ENCODE measurements at places on chromosomes 1 and 21.
A peak's percentile ranks its signal among the peaks of the same experiment; 100 is the strongest.

DNA sequence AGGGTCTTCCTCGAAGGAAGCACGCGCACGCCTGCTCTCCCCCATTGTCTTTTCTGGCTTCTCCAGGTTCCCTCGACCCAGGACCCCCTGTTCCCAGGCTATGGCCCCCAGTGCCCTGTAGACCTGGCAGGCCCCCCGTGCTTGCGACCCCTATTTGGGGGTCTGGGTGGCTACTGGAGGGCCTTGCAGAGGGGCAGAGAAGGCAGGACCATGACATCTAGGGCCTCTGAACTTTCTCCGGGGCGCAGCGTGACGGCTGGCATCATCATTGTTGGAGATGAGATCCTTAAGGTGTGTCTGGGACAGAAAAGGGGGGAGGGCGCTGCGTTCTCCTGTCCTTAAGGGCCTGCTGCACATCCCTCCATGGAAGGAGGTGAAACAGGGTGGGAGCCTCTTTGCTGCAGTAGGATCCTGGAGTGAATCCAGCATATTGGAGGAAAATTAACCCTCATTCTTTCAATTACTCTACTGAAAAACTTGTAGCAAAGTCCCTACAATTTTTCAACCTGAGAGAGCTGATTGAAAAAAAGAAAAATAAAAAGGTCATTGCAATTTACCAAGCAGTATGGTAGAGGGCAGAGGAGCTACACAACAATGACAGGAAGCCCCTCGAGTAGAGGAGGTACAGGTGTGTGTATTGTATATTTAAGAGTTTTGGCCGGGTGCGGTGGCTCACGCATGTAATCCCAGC is 777 bp downstream of the FLAD1 start:
- no peak for DNase-seq

DNA sequence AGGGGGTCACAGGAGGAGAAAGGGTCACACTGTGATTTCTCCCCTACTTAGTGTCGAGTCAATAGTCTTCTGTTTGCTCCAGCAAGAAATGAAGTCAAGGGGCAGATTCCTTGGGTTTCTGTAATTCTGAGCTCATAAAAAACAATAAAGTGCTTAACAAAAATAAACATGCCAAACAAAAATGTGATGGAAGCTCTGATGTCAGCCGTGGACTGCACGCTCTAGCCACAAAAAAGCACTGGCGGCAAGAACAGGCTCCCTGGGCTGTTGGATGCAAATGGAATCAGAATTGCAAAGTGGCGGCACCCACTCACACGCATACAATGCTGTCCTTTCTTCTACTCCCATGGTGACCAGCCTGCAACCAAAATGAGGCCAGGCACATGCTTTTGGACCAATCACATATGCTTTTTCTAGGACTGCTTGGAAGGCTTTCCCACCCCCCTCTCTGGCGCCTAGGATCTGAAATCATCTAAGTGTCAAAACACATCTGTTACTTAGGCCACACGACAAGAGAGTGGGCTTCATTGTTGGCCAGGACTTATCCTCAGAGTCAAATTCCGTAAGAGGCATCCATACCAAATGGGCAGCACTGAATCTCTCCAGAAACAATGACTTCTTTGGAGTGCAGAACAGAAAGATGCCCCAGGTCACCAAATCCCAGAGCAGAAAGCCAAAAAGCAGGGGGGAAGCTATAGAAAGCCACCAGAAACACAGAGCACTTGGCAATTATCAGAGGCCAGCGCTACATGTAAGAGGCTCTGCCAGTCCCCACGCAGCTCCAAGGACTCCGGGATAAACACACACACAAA is 9.2 kb downstream of the C1orf198 start:
- no peak for DNase-seq

GRCh38 chr1:68174738-68175113 is 57.6 kb downstream of the WLS start:
- DNase-seq = no peak

GRCh38 chr1:117123274-117123673 is 1.7 kb upstream of the TRIM45 start:
- no peak for DNase-seq

- DNase-seq = no peak
These were observed 9.4 kb upstream of the NEK2 start for GRCh38 chr1:211684791-211685190.

DNA sequence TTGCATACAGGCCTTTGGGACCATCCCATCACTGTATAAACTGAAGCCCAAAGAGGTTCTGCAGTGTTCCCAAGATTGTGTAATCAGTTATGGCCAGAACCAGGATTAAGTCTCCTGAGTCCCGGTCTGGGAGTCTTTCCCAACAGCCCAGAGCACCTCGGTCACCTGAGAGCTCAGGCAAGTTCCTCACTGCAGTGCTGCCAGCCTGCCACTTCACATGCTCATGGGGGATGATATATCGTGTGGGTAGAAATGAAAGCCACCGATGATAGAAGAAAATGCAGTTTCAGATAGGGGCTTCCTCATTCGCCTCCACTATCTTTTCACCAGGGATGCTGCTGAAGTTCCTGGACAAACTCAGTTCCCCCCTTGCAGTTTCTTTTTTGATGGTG is 30.4 kb downstream of the FHAD1 start:
- DNase-seq = no peak

- DNase-seq = peak; percentile 54
These were observed 76.3 kb downstream of the ITPKB start for GRCh38 chr1:226662642-226663326.

- DNase-seq = no peak
These were observed 934.2 kb downstream of the TTLL7 start for GRCh38 chr1:83064589-83065242.

DNA sequence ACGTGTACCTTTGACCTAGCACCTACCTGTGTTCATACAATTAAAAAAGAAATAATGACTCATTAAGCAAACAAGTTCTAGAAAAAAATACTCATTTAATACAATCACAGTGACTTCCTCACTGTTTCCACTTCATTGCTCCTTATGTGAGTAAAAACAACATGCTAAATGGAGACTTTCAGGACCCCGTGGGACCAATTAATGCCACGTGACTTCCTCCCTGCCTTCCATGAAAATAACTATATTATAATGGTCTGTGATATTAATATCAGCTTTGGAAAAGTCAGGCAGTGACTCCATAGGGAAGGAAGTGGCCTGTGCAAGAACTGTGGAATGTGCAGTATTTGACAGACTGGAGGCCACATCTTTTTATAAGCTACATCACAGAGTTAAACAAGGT is 337.8 kb downstream of the HLX start:
- DNase-seq = no peak

DNA sequence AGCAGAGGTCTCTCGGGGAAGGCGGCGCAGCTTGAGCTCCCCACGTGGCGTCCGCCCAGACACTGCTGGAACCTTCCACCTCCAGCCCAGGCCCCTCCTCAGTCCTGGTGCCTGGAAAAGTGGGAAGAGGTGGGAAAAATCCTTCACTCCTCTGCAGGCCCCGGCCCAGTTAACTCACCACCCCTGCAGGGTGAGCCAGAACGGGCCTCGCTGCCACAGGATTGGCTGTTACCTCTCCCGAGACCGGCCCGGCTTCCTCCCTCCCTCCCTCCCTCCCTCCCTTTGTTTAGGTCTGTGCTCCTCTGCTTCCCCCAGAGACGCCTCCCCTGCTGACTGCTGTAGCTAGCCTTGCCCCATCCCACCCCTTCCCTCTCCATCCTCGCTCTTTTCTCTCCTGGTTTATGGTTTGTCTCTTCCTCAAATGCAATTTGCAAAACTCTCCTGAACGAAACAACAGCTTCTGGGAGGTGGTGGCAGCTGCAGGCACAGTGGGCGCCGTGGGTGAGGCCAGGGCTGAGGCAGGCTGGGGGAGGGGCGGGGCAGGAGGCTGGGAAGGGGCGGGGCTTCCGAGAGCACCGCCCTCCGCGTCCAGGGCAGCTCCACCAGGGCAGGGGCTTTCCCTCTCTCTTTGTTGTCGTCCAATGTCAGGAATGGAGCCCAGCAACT is 6.5 kb downstream of the CAPN9 start:
- no peak for DNase-seq

DNA sequence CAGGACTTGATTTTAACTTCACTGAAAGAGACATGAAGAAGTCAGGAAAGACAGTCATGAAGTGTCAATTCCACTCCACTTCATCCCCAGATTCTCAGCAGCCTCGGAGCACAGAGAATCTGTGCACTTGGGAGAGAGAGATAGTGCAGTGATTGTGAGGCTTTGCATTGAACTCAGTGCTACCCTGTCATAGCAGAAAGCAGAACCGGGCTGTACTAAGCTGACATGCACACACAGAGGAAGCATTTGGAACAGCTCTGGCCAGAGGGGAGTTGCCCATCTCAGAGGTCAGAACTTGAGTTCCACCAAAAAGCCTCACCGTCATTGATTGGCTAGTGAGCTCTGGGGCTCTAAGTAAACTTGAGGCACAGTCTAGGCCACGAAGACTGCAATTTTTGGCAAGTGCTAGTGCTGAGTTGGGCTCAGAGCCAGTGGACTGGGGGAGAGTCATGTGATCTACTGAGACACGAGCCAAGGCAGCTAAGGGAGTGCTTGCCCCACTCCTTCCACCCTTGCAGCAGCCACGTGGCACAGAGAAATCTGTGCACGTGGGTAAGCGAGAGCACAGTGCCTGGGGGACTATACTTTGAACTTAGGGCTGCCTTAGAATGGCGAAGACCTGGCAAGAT is 810.2 kb upstream of the ADAMTS5 start:
- no peak for DNase-seq

- DNase-seq = no peak
These were observed 49.5 kb upstream of the DNAJC6 start for GRCh38 chr1:65259816-65260215.

DNA sequence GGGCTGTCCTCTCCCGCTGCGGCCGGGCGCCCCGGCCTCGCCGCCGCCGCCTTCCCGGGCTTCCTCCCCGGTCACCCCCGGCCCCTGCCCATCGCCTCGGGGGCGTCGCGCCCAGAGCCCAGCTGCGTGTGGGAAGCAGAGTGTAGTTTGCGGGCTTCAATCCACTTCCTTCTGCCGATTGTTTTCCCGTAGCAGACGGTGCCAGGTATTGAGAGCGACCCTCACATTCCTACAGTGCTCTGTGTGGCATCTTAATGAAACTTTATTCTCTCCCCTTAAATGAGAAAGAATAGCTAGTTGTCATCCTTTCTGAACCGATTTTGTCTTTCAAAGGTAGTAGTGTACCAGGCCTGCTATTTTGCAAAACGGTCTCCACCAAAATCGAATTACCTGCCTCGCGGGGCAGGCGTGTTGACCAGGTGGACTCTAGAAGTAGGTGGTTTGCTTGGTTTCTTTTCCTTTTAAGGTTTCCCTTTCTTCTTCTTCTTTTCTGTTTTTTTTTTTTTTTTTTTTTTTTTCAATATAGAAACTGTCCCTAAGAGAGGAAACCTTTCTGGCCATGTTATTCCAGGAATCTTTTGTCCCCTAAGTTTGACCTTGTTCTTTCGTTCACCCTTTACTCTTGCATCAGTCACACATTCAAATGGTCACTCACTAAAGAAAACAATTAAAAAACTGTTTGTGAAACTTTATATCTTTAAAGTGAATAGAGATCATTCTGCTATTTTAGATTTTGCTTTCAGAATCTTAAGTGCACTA is 881 bp downstream of the USP25 start:
- no peak for DNase-seq

- DNase-seq = peak; percentile 55
These were observed 101.3 kb downstream of the IER5 start for GRCh38 chr1:181189691-181190363.

- DNase-seq = no peak
These were observed 100.2 kb upstream of the IPO9 start for GRCh38 chr1:201728731-201729130.
